ENCODE measurements at places on chromosomes 5 and 9. TPM values are rescaled to one million over a fixed set of nuclear protein-coding genes. Genes with fewer than 3 reads are reported as not detected.

BNIP1 gene
- 30.0 TPM for total RNA-seq

SLCO6A1 gene
- total RNA-seq: not detected

ECM2 gene
- 1.00 TPM for total RNA-seq

CLINT1 gene
- 112 TPM for total RNA-seq

MEGF10 gene
- 0.22 TPM for total RNA-seq

NOL8 gene
- 39.7 TPM for total RNA-seq

CCDC192 gene
- not detected for total RNA-seq

Measured in uterine smooth muscle cell (primary cell).